ENCODE measurements at places on chromosomes 3 and 15.

DNA sequence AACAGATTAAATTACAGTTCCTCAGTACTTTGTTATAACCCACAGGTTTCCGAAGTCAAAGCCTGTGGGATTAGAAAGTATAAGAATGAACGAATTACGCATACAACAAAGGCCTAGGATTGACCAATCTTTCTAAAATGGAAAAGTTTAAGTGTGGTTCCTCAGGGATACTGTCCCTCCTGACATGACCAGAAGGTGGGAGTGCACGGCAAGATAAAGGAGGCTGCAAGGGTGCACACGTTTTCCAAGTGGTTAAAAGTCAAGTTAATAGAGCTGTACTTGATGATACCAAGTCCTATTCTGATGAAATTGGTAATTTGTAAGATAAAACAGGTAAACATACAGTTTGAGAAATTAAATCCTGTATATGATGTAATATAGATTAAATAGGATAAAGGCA is 96.2 kb downstream of the ALDH1A2 start:
- no peak for DNase-seq

DNA sequence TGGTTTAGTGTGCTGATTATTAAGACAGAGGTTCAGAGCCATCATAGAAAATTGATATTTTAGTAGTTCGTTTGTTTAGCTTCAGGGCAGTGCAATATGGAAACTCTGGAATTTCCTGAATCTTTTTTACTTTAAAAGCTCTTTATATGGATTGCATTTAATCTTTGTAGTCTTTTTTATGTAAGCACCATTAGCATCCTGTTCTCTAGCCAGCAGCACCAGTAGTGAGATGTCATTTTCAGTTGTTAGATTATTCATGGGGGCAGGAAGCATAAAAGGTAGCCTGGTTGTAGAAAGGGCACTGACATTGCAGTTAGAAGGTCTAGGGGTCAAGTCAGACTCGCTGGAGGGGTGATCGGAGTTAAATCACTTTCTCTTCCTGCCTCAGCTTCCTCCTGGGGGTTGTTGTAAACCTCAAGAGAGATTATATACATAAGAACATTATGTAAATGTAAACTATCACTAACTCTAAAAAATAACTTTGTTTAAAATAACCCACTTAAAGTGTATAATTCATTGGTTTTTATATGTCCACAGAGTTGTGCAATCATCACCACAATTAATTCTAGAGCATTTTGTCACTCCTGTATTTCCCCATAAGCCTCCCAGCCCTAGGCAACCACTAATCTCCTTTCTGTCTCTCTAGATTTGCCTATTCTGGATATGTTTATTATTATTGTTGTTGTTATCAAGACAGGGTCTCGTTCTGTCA is 31.4 kb upstream of the ITPKA start:
- DNase-seq, result no peak

GRCh38 chr3:133593243-133593642 is 19.8 kb downstream of the CDV3 start:
- no peak for DNase-seq

DNA sequence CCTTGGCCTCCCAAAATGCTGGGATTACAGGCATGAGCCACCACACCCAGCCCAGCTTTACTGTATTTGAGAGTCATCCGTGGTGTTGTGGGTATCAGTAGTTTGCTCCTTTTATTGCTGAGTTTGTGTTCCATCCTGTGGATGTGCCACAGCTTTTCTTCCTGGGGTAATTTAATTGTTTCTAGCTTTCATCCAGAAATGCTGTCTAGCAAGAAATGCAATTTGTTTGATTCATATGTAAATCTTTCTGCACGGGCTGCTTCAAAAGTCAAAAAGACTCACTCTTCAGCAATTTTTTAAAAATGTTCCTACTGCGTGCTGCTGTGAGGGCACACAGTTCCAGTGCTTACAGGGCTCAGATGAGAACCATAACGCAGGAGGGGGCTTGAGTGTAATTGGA is 47.1 kb downstream of the CORO2B start:
- DNase-seq, result no peak

DNA sequence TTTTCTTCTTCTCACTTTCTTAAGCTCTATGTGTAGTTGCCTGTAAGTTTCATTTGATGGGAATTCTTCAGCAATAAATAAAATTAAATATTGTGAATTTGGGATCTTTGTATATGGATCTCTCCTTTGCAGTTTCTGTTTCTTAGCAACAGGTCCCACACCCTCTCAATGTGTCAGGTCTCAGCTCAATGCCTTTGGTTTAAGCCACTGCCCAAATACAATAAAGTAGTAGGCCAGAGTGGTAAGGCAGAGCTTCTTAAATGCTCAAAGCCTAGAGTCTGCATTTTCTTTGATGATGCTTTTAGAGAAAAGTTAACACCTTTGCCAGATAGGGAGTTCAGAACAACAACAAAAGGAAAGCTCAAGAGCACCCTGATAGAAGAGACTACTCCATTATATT is 343.7 kb downstream of the NSUN3 start:
- no peak for DNase-seq

- no peak for DNase-seq
Observed at GRCh38 chr15:32908135-32908801, 190.5 kb downstream of the GREM1 start.

GRCh38 chr3:122612696-122613095 is 35.2 kb downstream of the PARP15 start:
- no peak for DNase-seq

All from stimulated activated CD8-positive, alpha-beta memory T cell treated with anti-CD3 and anti-CD28 coated beads, Interleukin-12 subunit alpha, Interleukin-12 subunit beta, amount 100 ng/mL, for 4 hours (primary cell).